ENCODE measurements at places on chromosomes 1 and 21.

GRCh38 chr1:234989019-234989418 is 139.6 kb downstream of the TOMM20 start:
- peak; percentile 54 for DNase-seq

- no peak for DNase-seq
These were observed 97.0 kb downstream of the GIPC2 start for GRCh38 chr1:78142736-78143135.

- peak; percentile 91 for DNase-seq
These were observed 3.5 kb upstream of the PEAR1 start for GRCh38 chr1:156889802-156890580.

GRCh38 chr1:247475793-247476192 is 17.9 kb upstream of the OR2B11 start:
- no peak for DNase-seq

- no peak for DNase-seq
These were observed 272.9 kb upstream of the C1orf174 start for GRCh38 chr1:4172644-4173599.

DNA sequence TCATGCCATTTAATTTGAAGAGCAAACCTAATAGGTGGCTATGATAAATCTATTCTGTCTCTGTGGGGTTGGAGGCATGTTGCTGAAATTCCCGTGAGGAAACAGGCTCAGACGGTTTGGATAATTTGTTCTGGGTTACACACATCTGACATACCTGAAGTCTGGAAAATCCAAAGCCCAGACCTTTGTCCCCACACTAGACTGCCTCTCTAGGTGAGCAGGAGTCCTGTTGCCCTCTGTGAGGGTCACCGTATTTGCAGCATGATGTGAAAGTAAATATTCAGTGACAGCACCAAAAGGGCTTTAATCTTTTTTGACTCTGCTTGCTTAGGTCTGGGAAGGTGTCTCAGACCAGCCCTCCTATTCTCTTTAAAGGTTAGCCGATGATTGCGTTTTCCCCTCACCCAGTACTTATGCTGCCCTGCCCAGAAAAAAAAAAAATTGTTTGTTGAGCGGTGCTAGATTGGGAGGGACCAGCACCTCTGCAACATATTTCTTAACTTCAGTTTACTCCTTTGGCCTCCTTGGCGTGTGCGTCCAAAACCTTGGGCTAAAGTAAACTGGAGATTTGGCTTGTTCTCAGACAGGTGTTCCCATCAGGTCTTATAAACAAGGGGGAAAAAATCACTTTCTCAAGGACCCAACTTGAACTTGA is 67.0 kb downstream of the CACHD1 start:
- DNase-seq, result no peak

DNA sequence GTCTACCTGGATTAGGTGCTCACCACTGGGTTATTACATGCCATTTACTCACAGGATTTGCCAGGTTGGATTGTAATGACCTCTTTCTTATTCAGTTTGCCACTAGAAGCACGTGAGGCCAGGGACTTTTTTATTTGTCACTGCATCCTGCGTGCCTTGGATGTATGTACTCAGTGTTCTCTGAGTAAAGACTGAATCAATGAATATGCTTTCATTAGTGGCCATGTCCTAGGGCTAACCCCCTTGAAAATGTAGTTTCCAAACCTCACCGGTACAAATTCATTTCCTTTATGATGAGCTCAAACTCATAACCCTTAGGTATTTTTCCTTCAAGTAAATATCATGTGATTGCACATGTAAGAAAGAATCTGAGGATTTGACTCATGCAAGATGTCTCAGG is 1.3 kb upstream of the ZP4 start:
- DNase-seq, result no peak

GRCh38 chr1:153346077-153346723 is 2.4 kb downstream of the PGLYRP4 start:
- no peak for DNase-seq

DNA sequence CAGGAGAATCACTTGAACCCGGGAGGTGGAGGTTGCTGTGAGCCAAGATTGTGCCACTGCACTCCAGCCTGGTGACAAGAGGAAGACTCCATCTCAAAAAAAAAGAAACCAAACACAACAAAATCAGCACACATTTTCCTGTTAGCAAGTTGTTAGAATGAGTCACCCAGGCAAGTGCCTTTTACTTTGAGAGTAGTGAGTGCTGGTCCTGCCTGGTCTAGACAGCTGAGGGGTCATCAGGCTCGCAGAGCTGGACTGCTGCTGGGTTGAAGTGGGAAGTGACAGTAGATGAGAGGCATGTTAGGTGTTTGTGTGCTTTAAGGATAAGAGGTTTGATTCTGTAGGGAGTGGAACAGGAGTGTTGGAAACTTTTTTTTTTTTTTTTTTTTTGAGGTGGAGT is 31.9 kb downstream of the GNPAT start:
- peak; percentile 18 for DNase-seq

DNA sequence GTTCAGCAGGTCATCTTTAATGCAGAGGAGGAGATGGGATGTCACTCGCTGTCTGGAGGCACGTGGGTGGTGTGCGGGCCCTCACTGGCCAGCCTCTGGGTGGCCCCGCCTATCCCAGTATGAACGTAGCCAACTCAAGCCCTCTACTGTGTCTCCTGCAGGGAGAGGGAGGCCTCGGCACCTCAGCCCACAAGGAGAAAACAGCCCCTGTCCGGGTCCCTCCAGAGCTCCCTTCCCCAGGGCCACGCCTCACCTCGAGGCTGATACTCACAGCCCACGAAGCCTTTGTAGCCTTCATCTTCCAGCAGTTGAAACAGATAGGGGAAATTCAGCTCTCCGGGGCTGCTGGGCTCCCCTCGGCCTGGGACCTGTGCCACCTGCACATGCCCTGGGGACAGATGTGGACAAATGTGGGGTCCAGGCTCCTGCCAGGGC is 2.6 kb downstream of the HYI start:
- no peak for DNase-seq

- peak; percentile 82 for DNase-seq
These were observed 38.9 kb downstream of the ATP1A1 start for GRCh38 chr1:116411784-116412479.

GRCh38 chr1:240711020-240711419 is 99.1 kb upstream of the GREM2 start:
- DNase-seq, result no peak

DNA sequence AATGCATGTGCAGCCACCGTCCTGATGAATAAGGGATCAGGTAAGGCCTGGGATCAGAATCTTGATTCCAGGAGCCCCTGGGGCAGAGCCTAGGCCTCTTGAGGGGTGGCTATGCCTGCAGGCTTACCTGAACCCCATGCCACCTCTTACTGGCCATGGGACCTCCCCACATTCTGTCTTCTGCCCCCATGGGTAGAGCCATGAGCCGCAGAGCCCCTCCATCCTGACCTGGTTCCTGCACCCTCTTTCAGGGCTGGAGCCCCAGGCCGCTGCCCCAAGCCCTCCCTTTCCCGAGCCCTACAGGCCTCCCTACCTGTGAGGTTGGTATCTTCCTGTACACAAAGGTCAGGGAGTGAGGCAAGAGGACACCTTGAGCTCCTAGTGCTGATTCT is 120.8 kb downstream of the DMRTB1 start:
- no peak for DNase-seq

DNA sequence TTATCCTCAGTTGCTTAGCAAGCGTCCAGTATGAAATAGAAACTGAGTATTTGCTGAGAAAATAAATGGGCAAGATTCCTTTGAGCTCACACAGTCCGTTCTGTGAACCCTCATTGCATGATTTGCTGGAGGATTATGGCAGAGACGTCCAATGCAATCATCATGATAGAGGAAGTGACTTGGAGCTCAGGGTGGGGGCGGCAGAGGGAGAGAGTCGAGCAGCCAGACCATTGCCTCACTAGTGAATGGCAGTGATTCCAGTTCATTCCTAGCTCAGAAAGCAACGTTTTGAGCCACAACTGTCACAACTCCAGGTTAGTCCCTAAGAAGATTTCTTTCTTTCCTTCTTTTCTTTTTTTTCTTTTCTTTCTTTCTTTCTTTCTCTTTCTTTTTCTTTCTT is 27.5 kb upstream of the COL9A2 start:
- peak; percentile 66 for DNase-seq

- no peak for DNase-seq
These were observed 42.7 kb upstream of the FASLG start for GRCh38 chr1:172616195-172616594.

DNA sequence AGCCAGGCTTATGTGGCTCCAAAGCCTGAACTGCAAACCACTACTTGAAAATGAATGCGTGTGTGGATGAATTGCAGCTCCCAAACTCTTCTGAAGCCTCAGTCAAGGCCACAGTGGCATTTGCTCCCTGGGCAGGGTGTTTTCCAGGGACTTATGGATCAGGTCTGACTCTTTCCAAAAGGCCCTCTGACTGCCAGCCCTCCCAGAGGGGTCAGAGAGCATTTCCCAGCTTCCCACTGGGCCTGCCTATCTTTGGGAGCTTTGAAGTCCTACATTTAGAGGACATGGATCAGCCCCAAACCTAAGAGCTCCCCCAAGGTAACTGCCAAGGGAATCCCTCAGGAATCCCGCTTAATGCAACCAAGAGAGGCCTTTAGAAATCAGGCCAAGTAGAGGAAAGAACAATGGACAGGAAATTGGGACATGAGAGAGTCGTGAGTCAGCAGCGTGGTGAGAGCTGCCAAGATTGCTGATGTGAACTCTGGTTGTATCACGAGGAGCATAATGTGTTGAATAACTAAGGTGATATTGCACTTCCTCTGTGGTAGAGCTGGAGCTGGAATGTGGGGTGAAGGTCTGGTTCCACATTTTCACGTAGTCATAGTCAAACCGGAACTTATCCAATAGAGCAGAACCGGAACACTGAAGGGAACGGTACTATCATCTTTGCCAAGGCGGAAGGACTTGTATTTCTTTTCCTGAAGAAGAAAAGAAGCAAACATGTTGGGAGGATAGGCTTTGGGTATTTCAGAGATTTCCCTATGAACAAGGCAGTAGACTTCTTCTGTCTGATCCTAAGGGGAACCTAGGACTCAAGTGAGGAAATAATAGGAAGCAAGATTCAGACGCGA is 99.4 kb upstream of the JUN start:
- peak; percentile 97 for DNase-seq

DNA sequence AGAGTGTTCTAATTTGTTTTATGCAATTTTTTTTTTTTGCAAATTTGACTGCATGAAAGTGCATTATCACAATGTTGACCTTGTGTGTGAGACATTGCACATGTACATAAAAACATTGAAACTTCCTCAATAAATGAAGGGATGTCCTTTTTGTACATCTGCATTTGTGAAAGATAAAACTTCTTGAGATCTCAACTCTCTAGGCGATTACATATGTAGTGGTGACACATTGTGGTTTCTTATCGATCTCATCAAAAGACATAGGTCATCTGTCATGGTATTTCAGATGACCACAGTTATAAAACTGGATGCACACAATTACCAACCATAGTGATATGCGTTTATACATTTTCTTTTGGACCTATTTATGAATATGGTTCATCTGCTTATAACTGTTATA is 35.6 kb upstream of the C21orf91 start:
- DNase-seq, result no peak

DNA sequence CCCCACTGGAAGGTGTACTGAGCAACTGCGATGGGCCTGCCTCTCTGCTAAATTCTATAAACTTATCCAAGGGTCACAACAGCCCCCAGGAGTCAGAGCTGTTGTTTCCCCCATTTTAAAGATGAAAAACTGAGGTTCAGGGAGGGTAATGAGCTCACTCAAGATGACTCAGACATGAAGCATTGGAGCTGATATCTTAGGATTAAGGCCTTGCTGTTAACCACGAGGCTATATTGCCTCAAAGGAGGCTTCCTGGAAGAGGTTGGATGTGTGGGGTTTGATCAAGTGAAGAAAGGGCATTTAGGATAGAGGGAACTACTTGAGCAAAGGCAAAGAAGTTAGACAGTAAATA is 6.7 kb downstream of the LDLRAP1 start:
- DNase-seq, result no peak

DNA sequence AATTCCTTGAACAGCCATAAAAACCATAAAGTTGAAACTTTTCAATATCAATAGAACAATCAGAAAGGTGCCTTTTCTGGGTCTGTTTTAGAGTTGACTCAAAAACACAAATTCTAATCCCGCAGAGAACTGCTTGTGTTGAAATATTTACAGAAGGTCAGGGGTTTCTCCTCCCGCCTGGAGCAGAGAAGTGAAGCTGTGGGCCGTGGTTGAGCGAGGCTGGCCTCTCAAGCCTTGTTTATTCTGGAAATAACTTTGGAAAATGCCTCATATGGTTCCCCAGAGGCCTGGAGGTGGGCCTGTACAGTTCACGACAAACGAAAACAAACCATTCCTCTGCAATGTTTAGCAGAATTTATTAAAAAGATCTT is 90.8 kb upstream of the ERRFI1 start:
- DNase-seq, result peak; percentile 77

GRCh38 chr1:21124846-21125245 is 51.9 kb downstream of the EIF4G3 start:
- DNase-seq, result peak; percentile 59

DNA sequence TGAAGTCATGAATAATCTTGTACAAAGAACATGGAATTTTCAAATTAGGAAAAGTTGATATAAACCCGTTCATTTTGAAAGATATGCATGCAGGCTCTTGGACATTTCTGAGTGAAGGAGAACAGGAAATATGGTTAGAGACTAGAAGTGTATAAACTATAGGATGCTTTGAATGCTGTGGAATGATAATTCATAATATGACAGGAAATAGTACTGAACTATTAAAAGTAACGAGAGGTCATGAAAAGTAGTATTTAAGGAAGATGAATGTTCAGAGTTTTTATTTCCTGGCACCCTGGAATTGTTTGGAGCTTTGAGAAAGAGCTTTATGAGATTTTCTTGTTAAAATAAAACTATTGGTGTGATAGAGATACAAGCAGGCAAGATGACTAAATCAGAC is 18.7 kb upstream of the CRB1 start:
- DNase-seq, result no peak

GRCh38 chr21:29487154-29487553 is 188.4 kb downstream of the BACH1 start:
- no peak for DNase-seq

- no peak for DNase-seq
These were observed 6.2 kb downstream of the FH start for GRCh38 chr1:241513378-241513777.

GRCh38 chr1:5267603-5268235 is 613.3 kb downstream of the AJAP1 start:
- no peak for DNase-seq

DNA sequence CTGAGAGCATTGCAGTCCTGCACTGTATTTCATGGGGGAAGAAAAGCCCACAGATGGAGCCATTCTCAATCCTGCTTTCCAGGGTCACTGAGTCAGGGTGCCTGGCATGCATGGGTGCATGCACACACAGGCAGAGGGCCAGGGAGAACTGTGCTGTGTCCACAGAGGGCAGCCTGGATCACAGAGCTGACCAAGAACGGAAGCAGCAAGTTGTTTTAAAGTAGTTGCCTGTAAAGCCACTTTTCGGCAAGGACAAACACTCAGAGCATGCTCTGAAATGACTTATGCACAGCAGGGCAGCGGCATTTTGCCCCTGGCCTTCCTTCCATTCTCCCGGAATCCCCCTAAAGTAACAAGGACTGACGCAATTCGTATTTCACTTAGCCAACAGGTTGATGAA is 3.6 kb downstream of the ERG start:
- no peak for DNase-seq

GRCh38 chr21:26070822-26071425 is 99.6 kb downstream of the APP start:
- DNase-seq, result peak; percentile 66

GRCh38 chr21:26449161-26449560 is 123.9 kb downstream of the CYYR1 start:
- peak; percentile 72 for DNase-seq
